Ovary (tissue), 10 donors: ENCODE measurements at places on chromosomes 7 and 10.
A peak's percentile ranks its signal among the peaks of the same experiment; 100 is the strongest.

DNA sequence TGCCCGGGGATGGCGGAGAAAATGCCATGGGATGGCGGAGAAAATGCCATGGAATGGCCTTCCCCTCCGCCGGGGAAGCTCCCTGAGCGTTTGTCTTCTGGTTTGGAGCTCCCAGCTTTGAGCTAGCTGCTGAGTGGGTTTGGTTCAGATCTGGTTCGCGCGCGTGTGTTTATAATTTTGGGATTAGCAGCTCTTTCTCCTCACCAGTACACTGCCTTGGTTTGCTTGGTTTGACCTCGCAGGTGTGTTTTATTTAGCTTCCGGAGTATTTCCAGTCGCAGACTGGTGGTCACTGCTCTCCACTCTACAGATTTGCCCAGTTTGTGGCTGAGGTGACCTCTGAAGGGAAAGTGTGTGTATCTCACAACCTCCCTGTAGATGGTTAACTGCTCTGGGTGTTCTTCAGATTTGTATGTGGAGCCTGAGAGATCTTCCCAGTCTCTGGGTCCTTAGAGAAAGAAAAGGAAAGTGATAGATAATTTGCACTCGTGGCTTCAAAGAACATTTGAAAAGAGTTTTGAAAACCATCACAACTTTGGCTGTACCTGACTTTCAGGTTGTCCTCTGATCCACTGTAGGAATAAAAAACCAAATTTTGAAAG lies 597 bp downstream of the ZNF277 start:
- no peak for DNase-seq

GRCh38 chr10:58262766-58263165 lies 4.9 kb downstream of the IPMK start:
- no peak for DNase-seq

GRCh38 chr10:23408330-23408976 lies 30.4 kb upstream of the OTUD1 start:
- no peak for DNase-seq

DNA sequence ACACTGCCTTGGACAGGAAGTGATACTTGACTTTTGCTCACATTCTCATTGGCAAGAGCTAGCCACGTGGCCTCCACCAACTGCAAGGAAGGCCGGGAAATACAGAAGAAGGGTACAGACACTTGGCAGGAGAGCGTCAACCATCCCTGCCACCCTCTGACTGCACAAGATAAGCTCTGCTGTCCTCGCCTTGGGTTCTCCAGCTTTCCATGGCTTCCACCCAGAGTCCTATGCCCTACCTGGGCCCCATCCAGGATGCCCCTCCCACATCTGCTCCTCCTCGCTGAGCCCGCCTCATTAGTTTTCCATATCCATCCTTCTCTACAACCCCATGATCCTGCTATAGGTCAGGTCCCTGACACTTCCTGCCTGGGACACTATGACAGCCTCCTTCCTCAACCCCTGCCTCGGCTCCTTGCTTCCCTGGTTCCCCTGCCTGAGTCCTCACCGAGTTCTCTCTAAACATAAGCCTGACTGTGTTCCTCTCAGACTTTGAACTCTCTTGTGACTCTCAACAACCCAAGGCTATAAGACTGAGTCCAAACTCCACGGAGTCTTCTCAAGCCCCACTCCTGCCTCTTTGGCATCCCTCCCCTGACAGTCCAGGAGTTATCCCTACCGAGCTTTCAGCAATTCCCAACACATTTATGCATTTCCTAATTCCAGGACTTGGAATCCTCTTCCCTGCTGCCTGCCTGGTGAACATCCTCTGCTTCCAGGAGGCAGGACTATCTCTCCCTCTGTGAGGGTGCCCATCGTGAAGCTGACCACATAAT lies 23.2 kb upstream of the GDF10 start:
- no peak for DNase-seq

DNA sequence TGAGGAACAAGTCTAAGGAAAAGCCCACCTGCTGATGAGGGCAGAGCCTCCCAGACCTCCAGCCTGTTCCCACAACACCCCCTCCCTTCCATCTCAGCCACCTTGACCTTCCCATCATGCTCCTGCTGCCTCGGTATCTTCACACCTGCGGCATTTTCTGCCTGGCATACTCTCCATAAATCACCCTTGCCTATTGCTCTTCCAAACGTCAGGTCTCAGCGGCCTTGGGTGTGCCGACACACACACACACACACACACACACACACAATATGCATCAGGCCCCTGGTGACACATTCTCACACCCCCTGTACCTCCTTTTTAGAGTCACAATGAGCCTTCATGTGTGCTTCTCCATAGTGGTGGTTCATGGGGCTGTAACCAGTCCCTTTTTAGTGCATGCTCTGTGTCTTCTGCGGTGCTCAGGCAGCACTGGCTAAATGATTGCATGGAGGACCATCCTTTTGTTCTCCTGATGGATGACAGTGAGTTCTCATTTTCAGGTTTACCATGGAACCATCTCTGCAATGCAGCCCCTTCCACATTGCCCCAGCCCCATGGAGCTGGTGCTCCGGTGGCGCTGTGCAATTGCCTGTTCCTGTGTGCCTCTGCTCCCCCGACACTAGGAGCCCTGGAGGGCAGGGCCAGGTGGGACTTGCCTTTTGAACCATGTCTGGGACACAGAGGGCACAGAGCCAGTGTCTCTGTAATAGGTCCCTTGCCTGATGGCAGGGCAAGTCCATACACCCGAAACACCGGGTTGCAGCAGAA lies 4.5 kb downstream of the ADIRF start:
- DNase-seq = peak; percentile 39

- DNase-seq = no peak
Measured at GRCh38 chr7:98202367-98203195, 8.7 kb upstream of the BHLHA15 start.

DNA sequence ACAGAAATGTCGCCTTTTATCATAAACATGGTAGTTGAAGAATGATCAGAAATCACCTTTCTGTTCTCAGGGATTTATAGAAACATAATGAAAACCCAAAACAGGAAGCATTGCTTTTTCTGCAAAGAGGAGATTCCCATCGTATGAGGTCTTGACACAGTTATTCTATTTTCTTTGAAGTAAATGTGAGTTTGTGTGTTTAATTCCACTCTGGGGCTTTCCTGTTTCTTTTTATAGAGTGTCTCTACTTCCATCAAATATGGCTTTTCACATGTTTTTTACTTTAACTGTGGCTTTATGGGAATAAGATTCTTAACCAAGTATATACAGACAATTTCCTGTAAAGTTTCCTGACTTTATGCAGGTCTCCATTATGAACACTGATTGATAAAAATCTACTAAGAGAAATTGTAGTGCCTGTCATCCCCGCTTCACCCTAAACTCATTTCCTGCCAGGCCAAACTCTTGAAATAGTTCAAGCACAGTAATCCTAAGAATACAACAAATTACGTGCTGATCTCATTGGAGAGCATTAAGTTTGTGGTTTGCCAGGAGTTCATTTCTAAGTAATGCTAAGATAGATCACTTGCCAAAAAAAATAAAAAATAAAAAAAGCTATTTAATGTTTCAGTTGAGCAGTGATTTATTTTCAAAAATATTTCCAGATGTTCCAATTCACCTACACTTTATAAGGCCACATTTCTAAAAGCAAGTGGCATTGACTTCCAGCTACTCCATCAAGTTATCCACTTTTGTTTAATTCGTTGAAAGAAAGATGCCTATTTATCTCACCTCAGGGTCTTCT lies 52.2 kb upstream of the SEC61G start:
- no peak for DNase-seq

DNA sequence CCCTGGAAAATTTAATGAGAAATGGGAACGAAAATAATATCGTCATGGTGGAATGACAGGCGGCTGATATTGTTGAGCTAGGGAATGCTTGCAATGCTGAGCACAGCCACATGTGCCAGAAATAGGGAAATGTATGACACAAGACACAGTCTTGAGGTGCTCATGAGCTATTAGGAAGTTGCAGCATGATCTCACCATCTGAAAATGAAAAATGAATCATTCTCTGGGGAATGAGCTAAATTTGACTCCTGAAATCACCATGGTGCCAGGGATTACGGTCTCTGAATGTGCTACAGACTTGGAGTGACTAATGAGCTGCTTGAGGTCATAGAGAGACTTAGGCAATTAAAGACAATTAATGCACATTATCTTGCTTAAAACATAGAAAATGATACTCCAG lies 845.0 kb downstream of the CNTNAP2 start:
- no peak for DNase-seq

DNA sequence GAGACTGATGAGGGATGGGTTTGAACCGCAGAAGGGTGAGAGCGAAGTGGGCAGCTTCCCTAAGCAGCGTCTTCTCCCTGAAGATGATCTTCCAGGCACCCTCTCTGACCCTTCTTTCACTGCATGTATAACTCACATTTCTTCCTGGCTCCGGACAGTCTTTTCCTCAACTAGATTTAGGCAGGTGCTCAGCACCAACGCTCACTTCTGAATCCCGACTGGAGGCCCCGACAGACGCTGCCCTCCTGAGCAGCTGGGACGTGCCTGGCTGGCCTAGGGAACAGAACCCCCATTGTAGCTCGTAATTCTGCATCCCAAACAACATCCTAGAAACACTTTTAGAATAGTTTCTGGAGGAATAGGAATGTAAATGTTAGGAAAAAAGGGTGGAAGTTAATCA lies 206.6 kb downstream of the DIP2C start:
- no peak for DNase-seq

DNA sequence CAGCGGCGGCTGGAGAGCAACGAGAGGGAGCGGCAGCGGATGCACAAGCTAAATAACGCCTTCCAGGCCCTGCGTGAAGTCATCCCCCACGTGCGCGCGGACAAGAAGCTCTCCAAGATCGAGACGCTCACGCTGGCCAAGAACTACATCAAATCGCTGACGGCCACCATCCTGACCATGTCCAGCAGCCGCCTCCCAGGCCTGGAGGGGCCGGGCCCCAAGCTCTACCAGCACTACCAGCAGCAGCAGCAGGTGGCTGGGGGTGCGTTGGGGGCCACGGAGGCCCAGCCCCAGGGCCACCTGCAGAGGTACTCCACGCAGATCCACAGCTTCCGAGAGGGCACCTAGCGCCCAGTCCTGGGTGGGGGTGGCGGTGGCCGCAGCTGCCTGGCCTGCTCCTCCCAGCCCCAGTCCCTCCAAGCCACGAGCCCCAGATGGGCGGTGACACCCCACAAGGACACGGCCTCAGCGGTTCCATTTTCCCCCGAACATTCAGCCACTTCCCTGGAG lies 1.3 kb downstream of the BHLHA15 start:
- peak; percentile 14 for DNase-seq

DNA sequence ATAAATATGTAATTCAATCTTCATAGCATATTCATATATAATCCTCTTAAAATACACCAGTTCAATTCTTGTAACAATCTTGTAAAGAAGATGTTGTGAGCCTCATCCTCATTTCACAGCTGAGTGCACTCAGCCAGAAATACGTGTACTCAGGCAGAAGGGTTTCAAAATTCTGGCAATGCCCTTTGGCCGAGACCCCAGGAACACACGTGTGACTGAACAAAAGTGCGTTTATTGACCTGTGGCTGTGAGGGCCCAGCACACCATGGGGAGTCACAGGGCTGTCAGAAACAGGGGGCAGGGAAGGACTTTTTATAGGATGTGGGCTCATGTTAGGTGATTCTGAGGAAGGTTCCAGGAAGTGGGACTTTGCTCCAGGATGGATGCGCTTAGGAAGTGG lies 21.5 kb downstream of the GIMAP8 start:
- DNase-seq = no peak

- no peak for DNase-seq
Measured at GRCh38 chr10:74502963-74503608, 323.3 kb upstream of the KAT6B start.

- DNase-seq = no peak
Measured at GRCh38 chr7:125491137-125491536, 561.5 kb upstream of the POT1 start.

DNA sequence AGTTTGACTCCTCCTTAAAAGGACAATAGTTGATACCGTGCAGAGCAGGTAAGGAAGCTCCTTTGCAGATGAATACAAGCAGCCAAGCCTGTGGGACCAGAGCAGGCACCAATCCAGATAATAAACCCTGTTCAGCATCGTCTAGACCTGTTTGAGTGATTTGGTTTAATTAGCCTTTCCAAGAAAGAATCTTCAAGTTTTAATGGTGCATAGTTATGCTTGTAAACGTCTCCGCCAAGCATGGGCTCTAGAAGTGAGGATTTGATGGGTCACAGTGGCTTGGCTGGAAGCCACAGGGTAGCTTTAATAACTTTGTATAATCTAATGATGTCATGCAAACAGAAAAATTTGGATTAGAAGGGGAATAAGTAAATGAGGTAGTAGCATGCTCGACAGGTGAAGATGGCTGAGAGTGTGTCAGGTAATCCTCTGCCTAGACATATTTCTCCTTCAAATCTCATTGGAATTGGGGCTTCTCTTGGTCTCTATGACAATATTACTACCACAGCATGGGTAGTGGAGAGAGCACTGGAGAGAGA lies 188.4 kb downstream of the DYNC1I1 start:
- no peak for DNase-seq
